ENCODE measurements at places on chromosomes 3 and 15. TPM values are rescaled to one million over a fixed set of nuclear protein-coding genes. Genes with fewer than 3 reads are reported as not detected.

B3GALNT1 gene
- polyA plus RNA-seq, result 0.14 TPM

RBP2 gene
- polyA plus RNA-seq, result not detected

KCNMB3 gene
- 0.92 TPM for polyA plus RNA-seq

SST gene
- 0.30 TPM for polyA plus RNA-seq

FETUB gene
- polyA plus RNA-seq, result not detected

PARP14 gene
- polyA plus RNA-seq, result 44.3 TPM

SNTN gene
- polyA plus RNA-seq, result not detected

RHOV gene
- polyA plus RNA-seq, result 8.9 TPM

SNUPN gene
- polyA plus RNA-seq, result 46.3 TPM

BNC1 gene
- polyA plus RNA-seq, result not detected

SH2D7 gene
- polyA plus RNA-seq, result not detected

KCNAB1 gene
- polyA plus RNA-seq, result 0.58 TPM

THAP10 gene
- polyA plus RNA-seq, result 5.2 TPM

SLC25A26 gene
- 25.8 TPM for polyA plus RNA-seq

CCR9 gene
- 0.73 TPM for polyA plus RNA-seq

CHRNA3 gene
- polyA plus RNA-seq, result 0.19 TPM

ZNF660 gene
- 1.7 TPM for polyA plus RNA-seq

LSG1 gene
- 55.8 TPM for polyA plus RNA-seq

NRROS gene
- polyA plus RNA-seq, result 6.7 TPM

RYR3 gene
- polyA plus RNA-seq, result not detected

ECE2 gene
- not detected for polyA plus RNA-seq

LRRK1 gene
- 14.2 TPM for polyA plus RNA-seq

STRC gene
- 0.21 TPM for polyA plus RNA-seq

APOD gene
- polyA plus RNA-seq, result 0.58 TPM

MYRIP gene
- polyA plus RNA-seq, result 0.04 TPM

AADACL2 gene
- not detected for polyA plus RNA-seq

RNU5B-1 gene
- not detected for polyA plus RNA-seq

CDHR4 gene
- polyA plus RNA-seq, result not detected

PLSCR5 gene
- not detected for polyA plus RNA-seq

SLC9C1 gene
- not detected for polyA plus RNA-seq

NEK11 gene
- not detected for polyA plus RNA-seq

TKT gene
- 154 TPM for polyA plus RNA-seq

SNRPA1 gene
- 240 TPM for polyA plus RNA-seq

CCDC54 gene
- not detected for polyA plus RNA-seq

CLDN18 gene
- 0.28 TPM for polyA plus RNA-seq

SLC27A2 gene
- 0.98 TPM for polyA plus RNA-seq

HAUS2 gene
- polyA plus RNA-seq, result 57.0 TPM

C3orf20 gene
- 0.56 TPM for polyA plus RNA-seq

CYP1A2 gene
- 0.05 TPM for polyA plus RNA-seq

GOLGA6D gene
- not detected for polyA plus RNA-seq

ZIC4 gene
- polyA plus RNA-seq, result not detected

TAGLN3 gene
- polyA plus RNA-seq, result not detected

ZNF35 gene
- polyA plus RNA-seq, result 10.8 TPM

PSMD2 gene
- polyA plus RNA-seq, result 496 TPM

CLDN11 gene
- not detected for polyA plus RNA-seq

HCLS1 gene
- polyA plus RNA-seq, result 271 TPM

IGSF11 gene
- not detected for polyA plus RNA-seq

NLGN1 gene
- polyA plus RNA-seq, result not detected

UROC1 gene
- polyA plus RNA-seq, result not detected

NOX5 gene
- polyA plus RNA-seq, result not detected

DNAJA4 gene
- polyA plus RNA-seq, result 4.4 TPM

HDDC3 gene
- 44.8 TPM for polyA plus RNA-seq

GRK7 gene
- 0.05 TPM for polyA plus RNA-seq

POU1F1 gene
- not detected for polyA plus RNA-seq

GOLGA8N gene
- polyA plus RNA-seq, result 0.09 TPM
